ENCODE measurements at places on chromosomes 2 and 18. TPM values are rescaled to one million over a fixed set of nuclear protein-coding genes. Genes with fewer than 3 reads are reported as not detected.
A peak's percentile ranks its signal among the peaks of the same experiment; 100 is the strongest.

DNA sequence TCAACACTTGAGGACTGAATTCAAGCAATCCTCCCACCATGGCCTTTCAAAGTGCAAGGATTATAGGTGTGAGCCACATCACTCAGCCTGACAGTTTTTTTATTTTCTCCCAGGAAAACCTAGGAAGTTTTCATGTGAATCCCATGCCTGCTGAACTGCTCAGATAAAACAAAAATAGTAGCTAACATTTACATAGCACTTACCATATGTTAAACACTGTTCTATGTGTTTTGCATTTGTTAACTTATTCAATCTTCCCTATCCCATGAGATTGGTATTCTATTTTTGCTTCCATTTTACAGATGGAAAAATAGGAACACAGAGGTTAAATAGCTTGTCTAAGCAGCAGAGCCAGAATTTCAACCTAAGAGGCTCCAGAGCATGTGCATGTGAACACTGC lies 157.4 kb upstream of the KCTD1 start:
- DNase-seq, result no peak

GRCh38 chr2:19649785-19650380 lies 251.9 kb downstream of the TTC32 start:
- no peak for DNase-seq

DNA sequence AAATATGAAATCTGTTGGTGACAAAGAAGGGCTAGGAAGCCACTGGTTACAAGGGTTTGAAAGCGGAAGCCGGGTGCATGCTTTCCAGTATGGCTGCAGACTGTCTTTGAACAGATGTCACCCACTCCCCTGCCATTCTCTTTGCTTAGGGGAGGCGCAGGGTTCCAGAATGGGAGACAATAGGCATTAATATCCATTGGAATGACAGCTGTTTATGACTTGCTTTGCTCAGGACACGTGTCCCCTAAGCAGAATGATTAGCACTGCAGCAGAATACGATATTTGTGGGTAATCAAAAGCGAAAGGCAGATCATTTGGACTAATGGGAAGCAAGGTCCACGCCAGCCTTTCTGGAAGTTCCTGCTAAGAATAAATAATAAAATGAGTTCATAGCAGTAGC lies 25.8 kb upstream of the NRP2 start:
- DNase-seq, result no peak

DNA sequence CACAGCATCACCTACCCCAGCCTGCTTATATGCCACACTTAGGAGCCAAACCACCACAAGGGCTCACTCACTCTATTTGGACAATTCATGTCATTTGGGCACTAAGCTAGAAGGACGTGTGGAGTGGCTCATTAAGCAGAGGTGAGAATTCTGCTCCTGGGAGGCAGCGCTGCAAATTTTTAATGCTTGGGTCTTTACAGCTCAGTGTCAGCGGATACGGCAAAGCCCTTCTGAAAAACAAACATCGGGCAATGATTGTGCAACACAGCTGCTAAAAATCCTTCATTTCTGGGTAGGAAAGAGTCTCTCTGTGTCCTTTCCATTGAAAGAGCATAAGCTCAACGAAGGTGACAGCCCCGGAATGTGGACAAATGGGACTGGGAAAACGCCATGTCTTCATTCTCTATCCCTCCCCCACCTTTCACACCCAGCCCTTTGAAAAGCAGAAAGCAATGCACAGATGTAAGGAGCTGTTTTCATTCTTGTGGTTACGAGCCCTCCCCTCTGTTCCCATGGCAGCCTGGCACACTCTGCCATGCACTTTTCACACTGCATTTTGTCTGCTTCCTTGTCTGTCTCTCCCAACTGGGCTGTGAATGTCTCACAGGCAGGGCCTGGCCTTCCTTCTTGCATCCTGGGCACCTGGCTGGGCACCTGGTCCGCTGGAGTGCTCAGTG lies 16.0 kb downstream of the TMEM177 start:
- DNase-seq, result no peak

DNA sequence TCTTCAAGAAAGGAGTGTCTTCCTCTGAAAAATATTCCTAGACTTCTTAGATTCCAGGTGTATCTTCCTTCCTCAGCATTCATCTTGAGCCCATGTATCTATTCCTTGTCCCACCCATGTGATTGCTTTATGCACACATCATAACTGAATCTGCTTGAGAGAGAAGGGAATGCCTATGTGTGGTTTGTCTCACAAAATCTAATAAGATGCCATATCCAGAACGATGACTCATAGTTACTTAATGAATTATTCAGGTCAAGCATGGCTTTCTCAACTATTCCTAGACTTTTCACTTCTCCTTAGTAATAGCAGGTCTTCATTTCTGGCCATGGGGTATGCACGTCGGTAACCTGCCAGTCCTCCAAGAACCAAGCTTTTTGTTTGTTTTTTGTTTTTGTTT lies 121.8 kb downstream of the SETBP1 start:
- no peak for DNase-seq

- DNase-seq, result no peak
Measured at GRCh38 chr2:216956820-216957493, 97.1 kb upstream of the TNP1 start.

DNA sequence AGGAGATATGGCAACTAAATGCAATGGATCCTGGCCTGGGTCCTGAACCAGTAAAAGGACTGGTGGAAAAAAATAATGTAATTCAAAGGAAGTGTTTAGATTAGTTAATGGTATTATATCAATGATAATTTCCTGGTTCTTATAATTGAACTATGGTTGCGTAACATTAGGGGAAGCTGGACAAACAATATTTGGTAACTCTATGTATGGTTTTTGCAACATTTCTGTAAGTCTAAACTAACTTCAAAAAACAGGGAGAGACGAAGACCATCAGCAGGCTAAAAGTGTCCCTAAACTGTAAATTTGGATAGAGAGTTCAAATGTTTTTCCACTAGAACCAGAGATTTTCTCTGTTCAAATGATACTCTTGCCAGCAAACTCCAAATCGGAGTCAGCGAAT lies 36.9 kb downstream of the KLF7 start:
- no peak for DNase-seq

DNA sequence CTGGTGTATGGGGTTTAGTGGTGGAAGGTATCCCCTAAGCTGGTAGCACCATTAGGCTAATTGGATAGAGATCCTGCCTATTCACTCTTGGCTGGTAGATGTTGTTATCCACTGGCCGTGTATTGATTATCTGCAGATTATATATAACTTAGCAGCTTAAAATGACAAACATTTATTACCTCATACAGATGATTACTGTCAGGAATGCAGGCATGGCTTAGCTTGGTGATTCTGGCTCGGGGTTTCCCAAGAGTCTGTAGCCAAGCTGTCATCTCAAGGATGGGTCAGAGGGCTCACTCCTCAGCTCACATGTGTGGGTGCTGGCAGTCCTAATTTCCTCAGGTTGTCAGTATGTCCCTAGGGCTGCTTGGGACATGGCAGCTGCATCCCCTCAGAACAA lies 465.8 kb downstream of the PARD3B start:
- no peak for DNase-seq

DNA sequence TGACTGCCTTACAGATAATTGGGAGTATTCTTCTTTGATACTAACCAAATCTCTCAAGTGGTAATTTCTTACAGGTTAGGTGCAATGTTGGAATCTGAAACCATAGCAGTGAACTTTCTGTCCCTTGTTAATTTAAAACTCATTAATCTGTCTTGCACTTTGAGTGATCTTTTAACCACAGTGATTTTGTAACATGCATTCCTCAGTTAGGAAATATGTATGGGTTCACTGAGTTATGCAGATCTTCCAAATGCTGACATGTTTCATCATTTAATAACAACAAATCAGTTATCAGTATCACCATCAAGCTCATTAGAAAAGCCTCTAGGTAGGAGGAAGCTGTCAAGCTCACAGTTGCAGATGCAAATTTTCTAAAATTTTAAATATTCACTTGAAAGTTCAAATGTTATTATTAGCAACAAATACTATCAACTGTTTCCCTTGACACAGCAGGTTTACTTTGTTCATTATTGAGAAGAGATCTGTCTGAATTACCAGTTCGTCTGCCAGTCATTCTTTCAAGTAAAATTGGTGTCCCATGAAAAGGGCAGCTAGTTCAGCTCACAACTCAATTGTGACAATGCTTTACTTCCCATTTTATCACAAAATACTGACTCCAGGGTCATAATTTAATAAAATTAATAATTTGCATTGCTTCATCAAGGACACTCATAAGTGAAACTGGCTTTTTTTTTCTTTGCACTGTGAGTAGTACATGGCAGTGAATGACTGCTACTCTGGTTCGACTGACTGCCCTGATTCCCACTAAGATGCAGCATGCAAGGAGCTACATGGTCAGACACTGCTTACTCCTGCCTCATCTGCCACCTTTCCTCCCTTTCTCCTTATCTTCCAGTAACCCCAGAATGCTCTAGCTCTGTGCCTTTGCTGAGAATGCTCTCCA lies 31.6 kb downstream of the SUCLG1 start:
- DNase-seq, result no peak

DNA sequence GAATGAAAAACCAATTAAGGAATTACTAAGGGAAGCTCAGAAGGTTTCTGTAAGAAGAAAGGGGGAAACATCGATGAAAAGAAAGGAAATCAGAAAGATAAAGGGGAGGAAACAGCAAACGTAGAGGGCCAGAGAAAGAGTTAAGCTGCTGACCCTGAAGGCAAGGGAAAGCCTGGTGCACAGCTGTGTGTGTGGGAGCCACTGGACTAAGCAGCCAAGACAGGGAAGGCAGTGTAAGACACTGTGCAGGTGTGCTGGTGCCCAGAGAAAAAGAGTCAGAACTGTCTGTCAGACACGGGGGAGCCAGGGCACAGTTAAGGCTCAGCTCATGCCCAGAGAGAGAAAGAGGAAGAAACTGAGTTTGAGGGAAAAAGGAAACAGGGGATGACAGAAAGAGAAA lies 104.0 kb downstream of the HIBCH start:
- DNase-seq, result no peak

DNA sequence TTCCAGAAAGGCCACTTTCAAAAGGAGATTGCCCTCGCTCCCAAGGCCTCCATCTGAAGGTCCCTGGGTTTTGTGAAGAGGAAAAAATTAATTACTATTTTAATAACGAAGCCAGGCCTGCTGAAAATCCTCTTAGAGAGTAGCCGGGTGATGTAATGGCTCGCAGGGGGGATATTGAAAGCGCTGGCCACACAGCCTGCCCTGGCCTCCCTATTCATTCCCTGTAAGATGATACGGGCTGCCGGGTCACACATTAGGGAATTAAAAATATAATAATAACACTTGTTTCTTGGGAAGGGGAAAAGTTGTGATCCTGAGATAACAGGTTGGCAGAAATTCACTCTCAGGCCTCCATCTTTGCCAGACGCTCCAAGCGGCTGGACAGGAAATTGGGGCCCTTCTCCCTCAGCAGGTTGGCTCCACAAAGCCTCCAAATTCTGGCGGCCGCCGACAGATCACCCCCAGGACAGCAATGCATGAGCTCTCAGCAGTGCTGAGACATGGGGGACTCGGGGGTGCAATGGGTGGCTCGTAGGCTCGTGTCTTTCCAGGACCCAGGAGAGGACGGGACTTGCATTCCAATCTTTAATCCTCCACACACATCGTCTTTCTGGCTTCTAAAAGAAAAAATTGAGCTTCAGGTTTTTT lies 299.9 kb upstream of the SALL3 start:
- DNase-seq, result no peak

- DNase-seq, result no peak
Measured at GRCh38 chr2:138486363-138487198, 15.0 kb upstream of the SPOPL start.

GRCh38 chr2:85420536-85421259 lies 2.2 kb downstream of the SH2D6 start:
- peak; percentile 89 for DNase-seq

DNA sequence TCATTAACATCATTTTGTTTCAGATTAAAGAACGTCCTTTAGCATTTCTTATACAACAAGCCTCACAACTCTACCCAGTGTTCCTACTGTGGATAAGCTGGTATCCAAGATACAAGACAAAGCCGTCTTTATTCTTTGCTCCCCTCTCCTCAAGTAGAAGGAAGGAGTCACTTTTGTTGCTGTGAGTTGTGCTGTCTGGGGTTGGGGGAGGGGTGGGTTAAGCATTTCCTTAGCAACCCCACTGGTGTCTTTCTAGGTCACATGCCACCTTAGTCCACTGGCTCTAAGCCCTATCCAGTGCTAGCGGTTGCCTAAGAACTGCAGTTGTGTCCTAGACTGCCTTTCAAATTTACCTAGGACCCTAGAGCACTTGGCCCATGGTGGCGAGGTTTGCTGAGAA lies 155.6 kb upstream of the PIEZO2 start:
- DNase-seq, result no peak

- DNase-seq, result no peak
Measured at GRCh38 chr2:216415541-216415940, 3.3 kb downstream of the SMARCAL1 start.

DNA sequence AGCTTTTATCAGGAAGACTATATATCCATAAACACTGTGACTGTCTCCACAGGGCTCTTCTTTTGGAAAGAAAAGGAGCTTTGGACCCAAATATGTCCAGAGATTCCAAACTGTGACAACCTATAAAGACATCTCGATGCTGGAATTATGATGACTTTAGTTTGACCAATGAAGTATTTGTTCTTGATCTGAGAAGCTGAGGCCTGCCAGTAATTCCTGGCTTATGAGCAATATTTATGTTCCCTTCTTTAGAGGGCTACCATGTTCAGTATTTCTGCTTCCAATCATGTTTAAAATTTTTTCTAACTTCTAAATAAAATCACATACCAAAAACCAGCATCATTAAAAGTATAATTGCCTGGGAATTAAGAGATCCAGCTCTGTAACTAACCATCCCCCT lies 41.1 kb downstream of the FEZ2 start:
- DNase-seq, result no peak

DNA sequence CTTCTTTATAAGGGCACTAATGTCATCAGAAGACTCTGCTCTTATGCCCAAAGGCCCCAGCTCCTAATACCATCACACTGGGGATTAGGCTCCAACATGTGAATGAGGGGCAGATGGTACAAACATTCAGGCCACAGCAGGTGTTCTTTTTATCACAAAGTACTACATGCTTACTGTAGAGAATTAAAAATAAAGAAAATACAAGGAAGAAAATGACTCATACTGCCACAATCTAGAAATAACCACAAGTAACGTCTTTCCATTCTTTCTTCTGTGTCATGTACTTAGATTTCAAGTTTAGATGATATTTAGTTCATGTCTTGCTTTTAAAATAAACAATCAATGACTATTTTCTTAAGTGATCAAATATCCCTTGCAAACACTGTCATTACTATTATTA lies 100.3 kb upstream of the NEDD4L start:
- no peak for DNase-seq

DNA sequence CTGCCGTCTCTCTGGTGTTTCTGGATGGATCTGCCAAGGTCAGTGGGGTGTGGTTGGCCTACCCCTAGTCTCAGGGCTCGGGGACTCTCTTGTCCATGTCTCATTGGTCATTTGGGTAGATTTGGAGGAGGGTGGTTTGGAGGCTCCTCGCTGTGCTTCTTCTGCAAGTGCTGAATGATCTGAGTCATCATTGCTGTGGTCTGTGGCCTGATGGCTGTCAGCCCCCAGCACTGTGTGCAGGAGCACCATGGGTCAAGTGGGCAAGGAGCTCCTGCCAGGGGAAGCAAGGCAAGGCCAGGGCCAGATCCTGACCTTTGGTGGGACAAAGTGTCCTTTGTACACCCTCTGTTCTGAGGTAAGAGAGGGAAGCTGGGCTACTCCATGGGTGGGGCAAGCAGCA lies 221.8 kb downstream of the FHOD3 start:
- no peak for DNase-seq

GRCh38 chr2:121947674-121948073 lies 192.2 kb downstream of the TSN start:
- no peak for DNase-seq

Gene TXNDC2
- total RNA-seq, result not detected

Gene GAREM1
- not detected for total RNA-seq

Gene CELF4
- total RNA-seq, result not detected

Gene CDCA7
- total RNA-seq, result 1.4 TPM

Gene ZSWIM2
- not detected for total RNA-seq

Gene B3GNT7
- total RNA-seq, result 87.5 TPM

All from natural killer cell (primary cell).